ENCODE measurements at places on chromosomes 2 and 18. TPM values are rescaled to one million over a fixed set of nuclear protein-coding genes. Genes with fewer than 3 reads are reported as not detected.

PLGLB2 gene
- 0.51 TPM for polyA plus RNA-seq

ARHGAP28 gene
- polyA plus RNA-seq = 0.20 TPM

SPATA3 gene
- polyA plus RNA-seq = not detected

RELCH gene
- polyA plus RNA-seq = 7.9 TPM

SPDYA gene
- 1.2 TPM for polyA plus RNA-seq

IL1RN gene
- polyA plus RNA-seq = 0.14 TPM

PKDCC gene
- polyA plus RNA-seq = 1.2 TPM

ACVR1 gene
- polyA plus RNA-seq = 16.2 TPM

IL1F10 gene
- not detected for polyA plus RNA-seq

CAPN14 gene
- polyA plus RNA-seq = not detected

CAVIN2 gene
- polyA plus RNA-seq = 6.1 TPM

DNA sequence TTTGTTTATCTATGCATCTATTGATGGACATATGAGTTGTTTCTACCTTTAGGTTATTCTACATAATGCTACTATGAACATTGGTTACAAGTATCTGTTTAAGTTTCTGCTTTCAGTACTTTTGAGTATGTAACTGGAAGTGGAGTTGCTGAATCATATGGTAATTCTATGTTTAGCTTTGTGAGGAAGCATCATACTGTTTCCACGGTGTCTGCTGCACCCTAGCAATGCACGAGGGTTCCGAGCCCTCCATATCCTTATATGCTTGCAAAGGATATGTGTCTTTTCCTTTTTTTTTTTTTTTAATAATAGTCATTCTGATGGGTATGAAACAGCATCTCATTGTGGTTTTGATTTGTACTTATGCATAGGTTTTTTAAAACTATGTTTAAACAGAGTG, 83.7 kb downstream of the FMNL2 start:
- peak; percentile 26 for DNase-seq

- DNase-seq = no peak
These were observed 78.7 kb downstream of the RRM2 start for GRCh38 chr2:10201201-10201600.

DNA sequence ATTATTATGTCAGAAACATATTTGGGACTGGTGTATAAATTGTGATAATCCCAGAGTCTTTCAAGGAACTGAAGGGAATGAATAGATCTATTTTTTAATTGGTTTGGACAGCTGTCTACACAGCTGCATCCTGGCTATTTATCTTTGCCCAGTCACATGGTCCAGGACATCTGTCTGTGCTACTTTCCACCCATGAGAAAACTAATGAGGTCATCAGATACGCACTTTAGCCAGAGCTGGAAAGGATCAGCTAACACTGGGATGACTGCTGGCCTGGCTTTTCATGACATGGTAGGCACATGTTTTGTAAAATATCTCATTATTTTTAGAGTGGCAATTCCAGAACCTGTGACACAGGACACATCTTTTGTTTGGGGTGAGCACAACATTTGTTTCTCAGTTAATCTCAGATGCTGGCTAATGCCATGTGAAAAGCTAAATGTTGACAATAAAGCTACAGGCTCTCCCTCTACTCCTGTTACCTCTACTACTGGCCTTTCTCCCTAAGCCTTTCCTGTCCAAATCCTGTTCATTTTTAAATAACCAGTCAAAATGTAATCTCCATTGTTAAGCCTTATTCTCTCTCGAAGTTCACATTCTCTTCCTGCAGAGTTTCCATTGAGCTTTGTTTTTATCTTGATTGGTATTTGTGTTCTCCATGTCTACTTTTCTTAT, 500.7 kb downstream of the RIT2 start:
- DNase-seq = no peak

GRCh38 chr2:31580321-31581117, at the start of gene SRD5A2:
Gene SRD5A2, minus strand, starts transcription at chr2:31580938. Its CDS starts 38 bp downstream, at chr2:31580900.
- DNase-seq = no peak

GRCh38 chr18:56278421-56279003, 359.9 kb downstream of the TXNL1 start:
- DNase-seq = no peak

- DNase-seq = peak; percentile 59
These were observed 262.6 kb upstream of the THUMPD2 start for GRCh38 chr2:40041422-40042382.

DNA sequence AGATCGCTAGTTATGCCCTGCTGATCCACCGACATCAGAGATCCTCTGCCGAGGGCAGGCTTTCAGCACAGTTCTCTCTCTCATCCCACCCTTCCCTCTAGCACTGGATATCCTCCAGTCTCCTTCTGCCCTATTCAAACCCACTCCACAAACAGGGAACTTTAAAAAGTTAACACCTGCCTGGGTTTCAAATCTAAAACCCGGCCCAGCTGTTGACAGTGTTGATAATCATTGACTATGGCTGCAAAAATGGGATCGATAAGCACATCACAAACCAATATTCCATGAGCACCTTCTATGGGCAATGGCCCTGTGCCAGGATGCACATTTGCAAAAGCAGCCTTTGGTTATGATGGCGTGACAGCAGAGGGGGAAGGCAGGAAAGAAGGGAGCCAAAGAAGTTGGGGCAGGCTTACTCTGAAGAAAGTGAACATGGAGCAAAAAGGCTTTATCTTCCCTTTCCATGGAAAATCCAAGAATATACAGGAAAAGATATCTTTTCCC, 482.3 kb upstream of the KLHL29 start:
- DNase-seq = no peak

DNA sequence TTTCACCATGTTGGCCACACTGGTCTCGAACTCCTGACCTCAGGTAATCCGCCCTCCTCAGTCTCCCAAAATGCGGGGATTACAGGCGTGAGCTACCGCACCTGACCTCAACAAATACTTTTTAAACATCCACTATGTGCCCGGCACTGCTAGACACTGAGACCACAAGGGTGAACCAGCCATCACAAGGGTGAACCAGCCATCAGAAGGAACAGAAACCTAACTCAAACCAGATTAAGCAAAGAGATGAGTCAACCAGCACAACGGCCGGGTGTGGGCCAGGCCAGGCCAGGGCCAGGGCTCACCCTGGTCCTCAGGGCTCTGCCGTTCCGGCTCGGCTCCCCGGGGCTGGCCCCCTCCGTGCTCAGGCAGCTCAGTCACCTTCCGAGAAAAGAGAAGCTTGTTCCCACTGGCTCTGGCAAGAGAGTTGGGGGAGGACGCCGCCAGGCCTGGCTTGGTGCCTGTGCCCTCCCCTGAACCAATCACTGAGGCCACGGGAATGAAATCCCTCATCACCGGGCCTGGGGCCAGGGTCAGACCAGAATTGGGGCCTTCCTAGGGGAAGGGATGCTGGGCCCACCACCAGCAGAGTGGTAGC, 4.4 kb downstream of the TEX44 start:
- peak; percentile 84 for DNase-seq

GRCh38 chr2:195343942-195344530, 313.0 kb upstream of the SLC39A10 start:
- DNase-seq = peak; percentile 42

- DNase-seq = no peak
These were observed 172.5 kb downstream of the NBAS start for GRCh38 chr2:15388406-15389325.

DNA sequence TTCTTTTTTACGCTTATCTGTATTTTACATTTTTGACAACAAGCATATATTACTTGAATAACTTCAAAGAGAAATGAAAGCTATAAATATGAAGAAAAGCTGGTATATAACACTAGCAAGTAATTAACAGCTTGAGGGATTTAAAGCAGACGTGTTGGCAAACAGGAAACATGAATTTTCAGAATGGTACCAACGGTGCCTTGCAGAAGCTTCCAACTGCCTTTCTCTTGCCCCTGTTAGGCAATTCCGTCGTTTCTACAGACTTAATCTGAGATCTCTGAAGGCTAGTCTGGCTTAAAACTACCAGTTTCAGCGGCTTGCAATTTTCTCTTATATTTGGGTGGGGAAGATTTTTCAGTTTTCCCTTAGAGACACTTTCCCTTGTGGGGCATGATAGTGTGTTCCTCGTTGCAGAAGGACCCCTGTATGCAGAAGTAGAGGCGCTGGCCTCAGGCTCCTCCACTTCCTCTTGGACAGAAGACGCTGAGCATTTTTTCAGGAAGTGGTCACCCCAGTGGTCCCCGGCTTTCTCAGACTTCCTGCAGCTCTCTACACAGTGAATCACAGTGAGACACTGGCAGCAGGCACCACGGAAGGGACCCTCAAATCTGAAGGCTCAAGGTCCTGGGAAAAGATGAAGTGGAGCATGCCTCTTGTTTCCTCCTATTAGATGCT, 56.2 kb upstream of the SLC16A14 start:
- DNase-seq = no peak

- peak; percentile 64 for DNase-seq
These were observed 19.1 kb downstream of the CAPG start for GRCh38 chr2:85390941-85391669.

DNA sequence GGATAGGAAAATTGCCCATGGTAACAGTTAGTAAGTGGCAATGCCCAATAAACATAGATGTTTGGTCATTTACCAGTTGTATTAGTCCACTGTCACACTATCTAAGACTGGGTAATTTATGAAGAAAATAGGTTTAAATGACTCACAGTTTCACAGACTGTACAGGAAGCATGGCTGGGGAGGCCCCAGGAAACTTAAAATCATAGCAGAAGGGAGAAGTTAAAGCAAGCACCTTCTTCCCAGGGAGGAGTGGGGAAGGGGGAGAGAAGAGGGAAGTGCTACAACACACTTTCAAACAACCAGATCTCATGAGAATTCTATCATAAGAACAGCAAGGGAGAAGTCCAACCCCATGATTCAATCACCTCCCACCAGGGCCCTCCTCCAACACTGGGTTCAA, 23.4 kb downstream of the NR4A2 start:
- DNase-seq = no peak

- DNase-seq = no peak
These were observed 229.3 kb downstream of the CDCA7 start for GRCh38 chr2:173584000-173584399.

DNA sequence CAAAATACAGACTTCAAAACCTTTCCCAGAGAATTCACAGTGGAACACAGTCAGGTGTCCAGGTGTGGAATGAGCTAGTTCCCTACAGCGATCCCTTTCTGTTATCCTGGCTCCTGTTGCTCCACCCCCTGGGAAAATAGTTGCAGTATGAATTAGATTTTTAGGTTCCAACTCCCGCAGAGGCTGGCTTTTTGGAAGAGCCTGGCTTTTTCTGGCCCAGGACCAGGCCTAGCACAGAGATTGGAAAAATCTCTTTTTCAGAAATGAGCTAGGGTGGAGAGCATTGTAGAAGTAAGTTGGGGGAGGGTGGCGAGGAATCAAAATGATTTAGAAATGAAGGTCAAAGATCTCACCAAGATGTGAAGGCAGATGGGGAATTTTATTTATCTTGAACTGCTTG, 27.1 kb downstream of the COL5A2 start:
- DNase-seq = no peak

DNA sequence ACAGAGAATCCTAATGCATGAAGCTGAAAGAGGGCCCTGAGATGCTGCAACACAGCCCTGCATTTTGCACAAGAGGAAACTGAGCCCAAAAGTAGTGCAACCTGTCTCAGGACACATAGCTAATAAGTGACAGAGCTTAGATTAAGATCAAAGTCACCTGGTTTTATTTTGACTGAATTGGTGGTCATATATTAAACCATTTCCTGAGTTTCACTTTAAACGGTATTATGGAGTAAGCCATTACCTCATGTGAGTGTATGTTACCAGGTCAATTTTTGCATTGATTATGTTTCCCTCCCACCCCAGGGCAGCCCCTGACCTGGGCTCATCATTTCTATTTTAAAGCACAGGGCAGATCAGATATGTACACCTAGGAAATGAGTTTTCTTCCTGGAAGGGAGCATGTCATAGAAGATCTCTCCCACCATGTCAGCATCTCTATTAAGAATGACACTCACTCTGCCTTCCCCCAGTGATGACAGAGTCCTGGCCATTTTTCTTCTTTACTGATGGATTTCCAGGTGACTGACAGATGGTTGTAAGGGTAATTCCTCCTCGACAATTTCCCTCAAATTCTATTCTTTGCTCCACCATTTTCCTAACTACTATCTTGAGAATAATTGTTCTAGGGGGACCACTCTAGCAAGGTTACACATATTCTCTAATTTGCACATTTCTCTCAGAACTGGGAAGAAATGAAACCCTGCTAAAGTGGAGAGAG, 441.3 kb upstream of the SLC14A2 start:
- no peak for DNase-seq

DNA sequence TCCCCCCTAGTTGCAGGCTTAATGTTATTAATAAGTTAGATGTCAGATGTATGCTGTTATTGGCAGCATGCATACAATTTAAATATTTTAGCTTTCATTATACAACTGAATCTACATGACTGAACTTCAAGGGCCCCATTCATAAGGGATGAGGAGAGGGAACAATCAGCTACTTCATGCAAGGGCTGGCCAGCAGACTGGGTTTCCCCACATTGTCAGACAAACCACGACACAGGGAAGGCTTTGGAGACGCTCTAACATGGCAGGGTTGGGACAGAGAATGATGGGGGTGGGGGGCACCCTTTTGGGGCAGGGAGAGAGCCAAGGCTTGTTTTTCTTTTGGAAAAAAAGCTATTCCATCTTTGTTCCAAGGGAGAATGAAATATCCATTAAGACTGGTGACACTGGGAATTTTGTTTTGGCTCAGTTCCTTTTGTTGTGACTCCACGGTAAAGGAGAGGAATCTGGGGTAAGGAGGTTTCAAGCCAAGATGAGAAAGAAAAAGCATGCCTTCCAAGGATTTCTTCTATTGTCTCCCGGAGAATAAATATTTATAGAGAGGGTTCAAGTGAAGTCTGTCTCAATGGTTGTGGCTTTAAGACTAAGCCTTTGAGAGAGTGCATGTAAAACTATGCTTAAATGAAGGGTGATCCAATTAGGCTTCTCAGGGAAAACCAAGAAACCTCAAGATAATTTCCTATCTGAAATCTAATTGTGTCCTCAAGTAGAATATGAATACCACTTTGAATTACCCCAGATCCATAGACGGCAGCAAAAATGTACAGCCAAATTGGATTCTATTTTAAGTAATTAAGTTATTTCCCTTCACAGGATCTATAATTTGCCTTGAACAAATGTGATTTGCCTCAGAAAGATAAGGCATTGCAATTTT, 5.4 kb downstream of the CXCR4 start:
- no peak for DNase-seq

- DNase-seq = no peak
These were observed 407.2 kb downstream of the PTPRM start for GRCh38 chr18:7974200-7974874.

DNA sequence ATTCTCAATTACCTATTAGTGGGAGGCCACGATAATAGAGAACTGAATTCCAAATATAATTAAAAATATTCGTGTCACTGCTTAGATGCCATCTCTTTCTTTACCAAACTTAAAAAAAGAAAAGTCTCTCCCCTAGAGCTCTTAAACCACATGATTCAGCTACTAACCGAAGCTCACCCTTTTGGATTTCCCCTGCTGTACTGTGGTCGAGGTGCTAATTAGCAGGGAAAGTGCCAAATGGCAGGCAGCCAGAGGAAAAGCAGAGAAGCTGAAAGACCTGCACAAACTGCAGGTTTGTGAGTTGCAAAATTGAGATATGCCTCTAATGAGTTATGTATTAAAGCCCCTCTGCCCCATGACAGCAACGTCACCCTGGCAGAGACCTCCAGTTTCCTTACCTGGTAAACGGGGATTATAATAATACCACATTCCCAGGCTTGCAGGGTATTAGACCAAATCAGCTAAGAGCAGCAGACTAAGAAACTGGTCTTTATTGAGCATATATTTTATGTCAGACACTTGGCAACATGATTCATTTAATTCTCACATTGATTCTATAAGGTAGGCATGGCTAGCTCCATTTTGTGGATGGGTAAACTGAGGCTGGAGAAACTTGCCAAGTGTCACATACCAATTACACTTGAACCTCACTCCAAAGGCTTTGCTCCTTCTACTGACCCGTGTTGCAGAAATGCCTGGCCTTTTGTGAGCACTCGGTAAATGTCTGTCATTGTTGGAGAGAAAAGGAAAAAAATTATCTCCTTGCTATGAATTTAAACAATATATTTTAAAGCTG, 259.7 kb downstream of the LPIN1 start:
- DNase-seq = no peak

Measured in GM23248 (cell line).